Inflammatory macrophage treated with lipopolysaccharide for 4 hours (primary cell): ENCODE measurements at places on chromosomes 13 and 19.

GRCh38 chr13:44971656-44972595 is 17.3 kb downstream of the NUFIP1 start:
- no peak for DNase-seq

GRCh38 chr19:42175952-42176648 is 41.4 kb downstream of the DEDD2 start:
- no peak for DNase-seq

DNA sequence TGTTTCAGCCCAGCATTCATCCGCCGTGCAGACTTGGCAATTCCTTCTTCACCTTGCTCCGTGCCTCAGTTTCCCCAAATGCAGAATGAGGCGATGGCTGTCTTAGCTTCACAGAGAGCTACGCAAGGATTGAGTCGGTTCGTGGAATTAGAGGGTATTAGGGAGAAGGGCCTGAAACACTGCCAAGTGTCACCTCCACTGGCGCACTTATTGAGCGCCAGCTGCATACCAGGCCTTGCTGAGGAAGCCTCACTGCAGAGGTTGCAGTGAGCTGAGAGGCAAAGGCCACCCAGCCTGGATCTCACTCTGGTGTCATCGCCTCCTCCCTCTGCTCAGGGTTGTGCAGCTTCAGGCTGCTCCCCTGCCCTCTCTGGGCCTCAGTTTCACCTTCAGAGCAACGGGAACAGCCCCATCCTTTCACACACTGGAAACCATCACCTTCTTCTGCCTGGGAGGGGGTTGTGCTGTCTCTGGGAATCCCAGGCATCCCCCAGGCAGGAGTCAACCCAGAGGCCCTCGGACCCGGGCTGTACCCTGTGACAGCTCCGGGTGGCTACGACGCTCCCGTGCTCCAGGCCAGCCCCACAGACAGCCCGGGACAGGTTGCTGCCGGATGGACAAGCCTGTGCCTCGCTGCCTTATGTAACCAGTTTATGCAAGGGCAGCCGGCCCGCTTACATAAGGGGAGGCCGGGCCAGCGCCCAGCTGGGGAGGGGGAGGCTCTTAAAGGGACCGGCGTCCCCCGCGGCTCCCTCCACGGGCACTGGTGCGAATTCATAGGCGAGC is 31.9 kb downstream of the NFIC start:
- DNase-seq: no peak

DNA sequence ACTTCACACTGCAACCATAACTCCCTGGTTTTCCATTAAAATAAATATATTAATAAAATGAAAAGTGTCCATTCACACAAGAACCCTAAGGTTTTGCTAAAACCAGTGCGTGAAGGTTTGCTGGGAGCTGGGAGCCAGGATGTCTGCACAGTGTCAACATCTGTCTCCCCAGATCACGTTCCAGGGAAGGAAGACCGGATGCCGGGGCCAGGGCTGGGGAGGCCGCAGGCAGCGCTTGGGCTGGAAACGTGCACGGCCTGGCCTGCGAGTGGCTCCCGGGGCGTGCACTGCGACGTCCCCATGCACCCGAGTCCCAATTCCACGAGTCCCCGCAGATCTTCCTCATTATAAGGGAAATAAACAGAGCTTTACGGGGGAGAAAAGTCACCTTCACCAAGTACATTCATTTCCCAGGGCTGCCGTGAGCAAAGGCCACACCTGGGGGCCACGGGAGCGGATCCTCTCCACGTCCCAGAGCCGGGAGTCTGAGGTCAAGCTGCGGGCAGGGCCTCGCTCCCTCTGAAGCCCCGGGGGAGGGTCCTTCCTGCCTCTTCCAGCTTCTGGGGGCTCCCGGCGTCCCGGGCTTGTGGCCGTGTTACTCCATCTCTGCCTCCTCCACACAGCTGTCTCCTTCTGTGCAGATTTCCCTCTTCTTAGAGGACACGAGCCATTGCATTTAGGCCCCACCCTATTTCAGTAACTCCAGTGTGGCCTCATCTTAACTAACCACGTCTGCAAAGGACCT is 12.8 kb downstream of the SHC2 start:
- DNase-seq: no peak

- DNase-seq: no peak
These were observed 21.6 kb upstream of the BRD4 start for GRCh38 chr19:15353908-15354307.

DNA sequence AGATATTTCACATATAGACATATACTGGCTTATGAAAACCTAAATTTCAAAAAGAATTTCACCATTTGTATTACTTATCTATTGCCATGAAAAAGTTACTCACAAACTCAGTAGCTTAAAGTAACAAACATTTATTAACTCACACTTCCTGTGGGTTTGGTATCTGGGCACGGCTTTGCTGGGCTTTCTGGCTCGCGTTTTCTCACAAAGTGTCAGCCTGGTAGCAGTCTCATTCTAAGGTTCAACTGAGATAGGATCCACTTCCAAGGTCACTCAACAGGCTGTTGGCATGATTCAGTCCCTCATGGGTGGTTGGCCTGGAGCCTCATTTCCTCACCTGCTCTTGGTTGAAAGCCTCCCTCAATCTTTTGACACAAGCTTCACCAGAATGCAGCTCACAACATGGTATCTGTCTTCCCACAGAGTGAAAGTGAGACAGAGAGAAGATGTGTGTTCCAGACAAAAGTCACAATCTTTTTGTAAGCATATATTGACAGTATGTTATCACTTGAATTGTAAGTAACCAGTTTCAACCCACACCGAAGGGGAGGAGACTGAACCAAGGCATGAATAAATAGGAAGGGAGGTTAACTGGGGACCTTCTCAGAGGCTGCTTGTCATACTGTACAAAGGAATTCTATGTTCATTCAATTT is 1065.8 kb upstream of the SPRY2 start:
- no peak for DNase-seq

GRCh38 chr13:29059800-29060199 is 239.7 kb downstream of the MTUS2 start:
- DNase-seq: no peak

GRCh38 chr19:50916069-50916468 is 4.9 kb upstream of the KLK4 start:
- DNase-seq: no peak

DNA sequence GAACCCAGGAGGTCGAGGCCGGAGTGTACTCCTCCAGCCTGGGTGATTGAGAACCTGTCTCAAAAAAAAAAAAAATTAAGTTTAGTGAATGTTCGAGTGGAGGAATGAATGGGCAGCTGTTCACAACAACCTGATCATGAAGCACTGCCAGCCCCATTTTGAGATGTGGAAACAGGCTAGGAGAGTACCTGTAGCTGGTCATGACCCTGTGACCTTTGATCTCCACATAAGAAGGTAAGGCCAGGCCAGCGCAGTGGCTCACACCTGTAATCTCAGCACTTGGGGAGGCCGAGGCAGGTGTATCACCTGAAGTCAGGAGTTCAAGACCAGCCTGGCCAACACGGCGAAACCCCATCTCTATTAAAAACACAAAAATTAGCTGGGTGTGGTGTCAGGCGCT is 7.6 kb downstream of the RAVER1 start:
- no peak for DNase-seq

DNA sequence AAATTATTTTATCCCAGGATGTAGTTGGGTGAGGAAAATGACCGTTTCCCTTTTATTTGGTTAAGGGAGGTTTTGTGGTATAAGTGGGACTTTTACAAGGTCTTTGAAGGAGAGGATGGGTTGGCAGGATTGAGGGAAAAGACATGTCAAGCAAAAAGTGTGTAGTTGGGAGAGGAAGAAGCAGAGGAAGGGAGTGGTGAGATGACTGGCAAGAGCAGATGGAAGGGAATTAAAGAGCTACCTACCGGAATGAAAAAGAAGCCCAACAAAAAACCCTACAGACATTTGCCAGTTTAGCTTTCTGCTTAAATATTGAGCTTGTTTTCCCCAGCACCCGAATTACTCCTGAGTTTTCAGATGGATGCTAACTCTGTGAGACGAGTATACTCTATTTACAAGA is 19.6 kb downstream of the FRY start:
- DNase-seq: no peak
